ENCODE measurements at places on chromosomes 3 and 15.

DNA sequence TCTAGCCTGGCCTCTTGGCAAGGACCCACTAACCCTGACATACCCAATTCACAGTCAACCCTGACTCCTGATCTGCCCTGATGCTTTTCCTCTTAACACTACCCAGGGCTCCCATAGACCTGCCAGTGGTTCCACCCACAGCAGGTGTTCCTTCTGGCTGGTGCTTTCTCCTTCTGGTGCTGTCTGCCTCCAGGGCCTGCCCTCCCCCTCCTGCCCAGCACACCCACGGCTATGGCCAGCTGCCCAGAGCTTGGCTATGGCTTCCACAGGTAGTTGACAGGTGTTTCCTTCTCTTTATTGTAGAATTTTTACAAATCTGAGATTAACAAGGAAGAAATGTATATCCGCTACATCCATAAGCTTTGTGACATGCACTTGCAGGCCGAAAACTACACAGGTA lies 46.5 kb upstream of the MANF start:
- no peak for DNase-seq

GRCh38 chr3:138511945-138512344 lies 77.5 kb downstream of the ESYT3 start:
- DNase-seq = no peak

- DNase-seq = no peak
Observed at GRCh38 chr3:150747886-150748683, 14.9 kb downstream of the SIAH2 start.

DNA sequence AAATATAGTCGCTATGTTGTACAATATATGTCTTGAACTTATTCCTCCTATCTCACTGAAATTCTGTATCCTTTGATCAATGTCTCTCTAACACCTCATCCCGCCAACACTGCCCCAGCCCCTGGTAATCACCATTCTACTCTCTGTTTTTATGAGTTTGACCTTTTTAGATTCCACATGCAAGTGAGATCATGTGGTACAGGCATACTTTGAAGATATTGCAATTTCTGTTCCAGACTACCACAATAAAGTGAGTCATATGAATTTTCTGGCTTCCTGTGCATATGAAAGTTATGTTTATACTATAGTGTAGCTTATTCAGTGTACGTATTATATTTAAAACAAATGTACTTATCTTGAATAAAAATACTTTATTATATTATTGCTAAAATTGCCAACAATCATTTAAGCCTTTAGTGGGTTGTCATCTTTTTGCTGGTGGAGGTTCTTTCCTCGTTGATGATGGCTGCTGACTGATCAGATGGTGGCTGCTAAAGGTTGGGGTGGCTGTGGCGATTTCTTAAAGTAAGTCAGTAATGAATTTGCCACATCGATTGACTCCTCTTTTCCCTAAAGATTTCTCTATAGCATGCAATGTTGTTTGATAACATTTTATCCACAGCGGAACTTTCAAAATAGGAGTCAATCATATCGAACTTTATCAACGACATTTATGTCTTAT lies 257.2 kb downstream of the NFKBIZ start:
- no peak for DNase-seq

GRCh38 chr3:50876947-50877346 lies 202.2 kb downstream of the DOCK3 start:
- no peak for DNase-seq

- no peak for DNase-seq
Observed at GRCh38 chr15:62994975-62995681, 47.4 kb upstream of the TPM1 start.

GRCh38 chr3:94928921-94929320 lies 866.1 kb downstream of the NSUN3 start:
- no peak for DNase-seq

GRCh38 chr15:57286446-57287122 lies 89.7 kb upstream of the CGNL1 start:
- no peak for DNase-seq

GRCh38 chr15:37891766-37892368 lies 42.6 kb upstream of the TMCO5A start:
- DNase-seq = no peak
